ENCODE measurements at places on chromosomes 7 and 10. TPM values are rescaled to one million over a fixed set of nuclear protein-coding genes. Genes with fewer than 3 reads are reported as not detected.

GRCh38 chr10:28980264-28980663 is 302.9 kb downstream of the BAMBI start:
- DNase-seq = no peak

- no peak for DNase-seq
Observed at GRCh38 chr7:34709771-34710170, 51.8 kb downstream of the NPSR1 start.

DNA sequence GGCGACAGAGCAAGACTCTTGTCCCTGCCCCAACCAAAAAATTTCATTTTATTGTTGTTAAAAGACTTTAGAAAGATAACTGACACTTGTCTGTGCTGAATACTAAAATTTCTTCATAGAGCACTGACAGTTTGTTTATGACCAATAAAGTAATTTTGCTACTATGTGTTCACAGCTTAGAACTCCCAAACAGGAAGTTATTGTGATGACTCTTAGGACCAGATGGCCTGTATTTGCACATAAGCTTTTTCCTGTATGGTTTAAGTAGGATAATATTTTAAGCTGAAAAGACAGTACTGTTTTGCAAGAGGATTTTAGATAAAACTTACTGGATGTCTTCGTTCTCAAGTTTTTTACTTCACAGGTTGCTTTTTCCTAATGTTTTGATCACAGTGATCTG is 80.7 kb downstream of the MMRN2 start:
- DNase-seq = no peak

GRCh38 chr7:1224086-1224716 is 8.5 kb upstream of the UNCX start:
- no peak for DNase-seq

DNA sequence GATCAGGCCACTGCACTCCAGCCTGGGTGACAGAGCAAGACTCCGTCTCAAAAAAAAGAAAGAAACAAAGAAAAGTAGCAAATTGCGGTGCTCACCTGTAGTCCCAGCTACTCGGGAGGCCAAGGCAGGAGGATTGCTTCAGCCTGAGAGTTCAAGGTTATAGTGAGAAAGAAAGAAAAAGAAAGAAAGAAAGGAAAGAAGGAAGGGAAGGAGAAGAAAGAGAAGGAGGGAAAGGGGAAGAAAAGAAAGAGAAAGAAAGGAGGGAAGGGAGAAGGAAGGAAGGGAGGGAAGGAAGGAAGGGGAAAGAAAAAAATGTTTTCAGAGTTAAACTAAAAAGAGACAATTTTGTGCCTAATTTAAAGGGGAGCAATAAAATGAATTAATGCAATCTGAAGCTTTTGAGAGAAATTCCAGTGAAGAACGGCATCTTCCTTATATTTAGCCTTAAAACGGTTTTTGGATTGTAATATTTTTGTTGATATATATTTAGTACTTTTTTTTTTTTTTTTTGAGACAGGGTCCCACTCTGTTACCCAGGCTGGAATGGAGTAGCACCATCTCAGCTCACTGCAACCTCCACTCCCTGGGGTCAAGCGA is 47.4 kb upstream of the RSBN1L start:
- no peak for DNase-seq

DNA sequence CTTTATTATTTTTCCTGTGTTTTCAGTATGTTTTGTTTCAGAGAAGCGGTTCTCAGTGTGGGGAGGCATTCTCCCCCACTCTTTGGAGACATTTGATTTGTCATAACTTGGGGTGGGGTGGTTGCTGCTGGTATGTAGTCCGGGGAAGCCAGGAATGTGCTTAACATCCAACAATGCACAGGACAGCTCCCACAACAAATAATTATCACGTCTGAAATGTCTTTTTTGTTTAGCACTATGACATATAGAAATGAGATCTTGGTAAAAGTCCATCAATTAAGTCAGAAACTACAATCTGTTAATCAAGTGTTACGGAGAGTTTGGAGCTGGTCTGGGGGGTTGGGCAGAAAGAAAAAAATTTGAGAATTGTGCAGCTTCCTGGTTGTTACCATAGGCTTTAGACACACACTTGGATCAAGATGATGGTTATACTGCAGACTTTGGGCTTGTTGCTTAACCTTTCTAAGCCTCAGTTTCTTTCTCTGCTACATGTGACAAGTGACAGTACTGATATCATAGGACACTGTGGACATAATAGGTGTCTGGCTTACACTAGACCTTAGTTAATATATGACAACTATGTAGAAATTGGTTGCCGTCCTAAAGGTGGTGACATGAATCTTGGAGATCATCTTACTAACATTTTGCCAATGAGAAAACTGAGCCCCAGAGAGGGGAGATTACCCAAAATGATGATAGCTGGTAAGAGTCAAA is 113.7 kb downstream of the LRMDA start:
- no peak for DNase-seq

DNA sequence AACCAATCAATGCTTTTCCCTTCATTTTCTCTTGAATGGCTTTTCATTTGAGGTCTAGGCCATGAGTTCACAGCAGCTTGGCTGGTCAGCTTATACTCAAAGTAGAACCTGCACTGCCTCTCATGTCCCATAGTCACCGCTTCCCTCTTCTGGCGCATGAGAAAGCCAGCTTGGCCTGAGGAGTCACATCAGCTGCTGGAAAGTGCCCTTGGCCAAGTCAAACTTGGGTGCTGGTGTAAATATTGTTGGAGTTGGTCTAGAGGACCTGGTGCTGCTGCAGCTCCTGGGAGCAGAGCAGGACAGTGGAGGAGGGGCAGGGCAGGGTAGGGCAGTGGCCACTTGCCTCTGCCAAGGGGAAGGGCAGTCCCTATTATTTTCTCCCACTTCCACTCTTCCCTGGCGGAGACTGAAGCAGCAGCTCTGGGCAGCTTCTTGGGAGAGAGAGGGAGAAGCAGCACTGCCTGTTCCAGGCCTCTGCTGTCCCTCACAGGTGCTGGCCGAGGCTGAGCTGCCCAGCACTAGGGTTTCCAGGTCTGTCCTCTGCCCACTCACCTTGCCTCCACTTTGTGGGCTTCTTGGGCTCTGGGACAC is 12.8 kb downstream of the UBE2D4 start:
- no peak for DNase-seq

GRCh38 chr10:122446668-122447423 is 7.6 kb upstream of the ARMS2 start:
- no peak for DNase-seq

- no peak for DNase-seq
Observed at GRCh38 chr10:69934768-69935167, 117.9 kb upstream of the MACROH2A2 start.

GRCh38 chr10:80277567-80278250 is 11.7 kb downstream of the MAT1A start:
- DNase-seq = peak; percentile 13

GRCh38 chr10:16828701-16829175 is 11.5 kb upstream of the RSU1 start:
- DNase-seq = no peak

GRCh38 chr10:46239993-46240683 is 46.7 kb upstream of the ANTXRL start:
- peak; percentile 8 for DNase-seq

The GPR37 gene
- 1.5 TPM for total RNA-seq

The CALHM1 gene
- total RNA-seq = not detected

The HOXA6 gene
- total RNA-seq = 10.9 TPM

The CAV1 gene
- total RNA-seq = 16.1 TPM

The SDK1 gene
- total RNA-seq = 2.6 TPM

The IFIT5 gene
- total RNA-seq = 6.1 TPM

All from colonic mucosa (tissue), 4 donors.